ENCODE measurements at places on chromosomes 3 and 15.

DNA sequence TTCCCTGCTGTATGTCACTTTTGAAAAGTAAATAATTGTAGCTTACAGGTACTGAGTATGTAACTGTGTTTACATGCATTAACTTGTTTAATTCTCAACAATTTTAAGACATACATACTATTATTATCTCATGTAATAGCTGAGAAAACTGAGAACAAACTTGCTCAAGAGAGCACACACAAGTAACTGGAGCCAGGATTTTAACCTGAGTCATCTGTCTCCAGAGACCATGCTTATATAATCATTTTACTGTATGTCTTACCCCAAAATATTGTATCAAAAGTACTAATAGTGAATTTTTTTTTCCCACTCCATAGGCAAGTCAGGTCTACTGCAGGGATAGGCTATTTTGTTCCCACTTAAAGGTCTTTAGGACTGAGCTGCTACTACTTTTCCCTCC, 95.4 kb downstream of the FEZF2 start:
- no peak for DNase-seq

GRCh38 chr15:67105065-67105951, 39.9 kb downstream of the SMAD3 start:
- peak; percentile 95 for DNase-seq

DNA sequence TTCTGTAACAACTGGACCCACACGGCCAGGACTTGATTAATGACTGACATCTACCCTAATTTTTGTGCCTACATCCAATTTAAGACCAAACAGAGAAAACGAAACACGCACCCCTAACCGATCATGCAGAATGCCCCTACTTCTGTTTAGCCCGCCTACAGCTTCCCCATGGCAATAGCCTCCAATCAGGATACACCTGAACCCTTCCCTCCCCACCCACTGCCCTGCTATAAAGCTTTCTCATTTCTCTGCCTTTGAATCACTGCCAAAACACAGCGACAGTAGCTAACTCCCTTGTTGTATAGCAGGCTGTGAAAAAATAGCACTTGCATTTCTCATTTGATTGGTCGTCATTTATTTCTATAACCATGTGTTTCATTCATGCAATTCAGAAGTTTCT, 45.2 kb upstream of the DPPA4 start:
- no peak for DNase-seq

DNA sequence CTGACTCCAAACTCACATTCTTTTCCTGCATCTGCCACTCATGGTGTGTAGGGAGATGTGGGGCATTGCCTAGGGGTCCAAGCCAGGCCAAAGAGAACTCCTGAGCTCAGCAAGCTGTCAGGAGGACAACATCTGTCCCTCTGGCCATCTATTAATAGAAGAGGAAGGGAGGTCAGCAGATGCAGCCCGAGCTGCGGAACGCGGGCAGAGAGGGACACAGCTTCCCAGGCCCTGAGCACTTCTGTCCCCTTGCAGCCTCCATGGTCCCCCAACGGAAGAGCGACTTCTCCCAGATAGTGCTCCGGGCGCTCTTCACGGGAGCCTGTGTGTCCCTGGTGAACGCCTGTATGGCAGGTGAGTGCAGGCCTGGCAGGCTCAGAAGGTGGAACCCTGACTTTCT, 37.3 kb upstream of the PDE8A start:
- DNase-seq, result no peak

- no peak for DNase-seq
Observed at GRCh38 chr15:39447881-39448280, 133.0 kb upstream of the THBS1 start.

DNA sequence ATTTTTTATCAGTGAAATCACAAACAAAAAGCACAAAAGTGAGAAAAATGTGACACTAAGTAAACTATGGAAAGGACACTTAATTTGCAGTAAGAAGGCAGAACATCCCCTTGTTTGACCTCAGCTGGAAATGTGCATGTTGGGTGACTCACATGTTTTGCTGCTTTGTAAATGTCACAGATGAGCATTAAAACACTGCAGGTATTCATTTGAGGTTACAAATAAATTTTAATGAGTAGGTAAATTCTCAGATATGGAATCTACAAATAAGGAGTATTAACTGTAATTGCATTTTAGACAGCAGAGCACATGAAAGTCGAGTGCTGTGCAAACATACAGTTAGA, 20.3 kb downstream of the CHMP2B start:
- DNase-seq, result peak; percentile 1

DNA sequence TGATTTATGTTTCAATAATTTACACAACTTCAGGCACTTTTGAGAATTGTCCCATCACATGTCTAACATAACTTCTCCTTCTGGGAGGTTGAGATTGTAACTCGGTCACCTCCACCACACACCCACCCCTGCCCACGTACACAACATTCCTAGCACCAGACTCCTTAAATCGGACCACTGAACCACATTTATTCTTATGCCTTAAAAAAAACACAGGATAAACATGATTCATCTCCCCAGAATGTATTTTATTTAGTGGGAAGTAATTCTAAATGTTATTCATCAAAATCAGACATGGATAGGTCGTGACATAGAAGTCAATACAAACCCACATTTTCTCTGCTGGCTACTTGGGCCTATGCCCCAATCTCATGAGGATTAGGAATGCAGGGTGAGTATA, 3.0 kb downstream of the SNTN start:
- peak; percentile 37 for DNase-seq

GRCh38 chr15:90955624-90956273, 1.1 kb downstream of the RCCD1 start:
- no peak for DNase-seq

DNA sequence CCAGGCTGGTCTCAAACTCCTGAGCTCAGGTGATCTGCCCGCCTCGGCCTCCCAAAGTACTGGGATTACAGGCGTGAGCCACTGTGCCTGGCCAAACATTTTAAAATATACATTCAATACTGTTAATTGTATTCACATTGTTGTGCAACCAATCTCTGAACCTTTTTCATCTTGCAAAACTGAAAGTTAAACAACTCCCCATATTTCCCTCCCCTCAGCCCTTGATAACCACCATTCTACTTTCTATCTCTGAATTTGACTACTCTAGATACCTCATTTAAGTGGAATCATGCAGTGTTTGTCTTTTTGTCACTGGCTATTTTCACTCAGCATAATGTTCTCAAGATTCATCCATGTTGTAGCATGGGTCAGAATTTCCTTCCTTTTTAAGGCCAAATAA, 30.0 kb downstream of the HMCES start:
- no peak for DNase-seq

DNA sequence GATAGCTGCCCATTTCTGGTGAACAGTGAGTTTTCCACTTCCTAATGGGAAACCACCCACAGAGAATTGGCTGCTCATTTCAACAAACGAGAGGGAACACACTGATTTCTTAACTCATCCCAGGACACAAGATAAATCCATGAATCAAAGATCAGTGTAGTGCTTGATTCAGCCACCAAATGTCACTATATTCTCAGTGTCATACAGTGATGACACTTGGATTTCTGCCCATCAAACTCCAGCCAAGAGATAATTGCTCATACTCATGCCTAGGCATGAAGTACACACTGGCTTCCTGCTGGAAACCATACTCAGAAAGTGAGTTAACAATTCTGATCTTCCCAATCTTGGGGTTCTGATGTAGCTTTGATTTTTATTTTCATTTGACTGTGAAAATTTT, 35.4 kb upstream of the GRM7 start:
- no peak for DNase-seq

GRCh38 chr3:125957674-125958510, 11.1 kb upstream of the ROPN1B start:
- no peak for DNase-seq

DNA sequence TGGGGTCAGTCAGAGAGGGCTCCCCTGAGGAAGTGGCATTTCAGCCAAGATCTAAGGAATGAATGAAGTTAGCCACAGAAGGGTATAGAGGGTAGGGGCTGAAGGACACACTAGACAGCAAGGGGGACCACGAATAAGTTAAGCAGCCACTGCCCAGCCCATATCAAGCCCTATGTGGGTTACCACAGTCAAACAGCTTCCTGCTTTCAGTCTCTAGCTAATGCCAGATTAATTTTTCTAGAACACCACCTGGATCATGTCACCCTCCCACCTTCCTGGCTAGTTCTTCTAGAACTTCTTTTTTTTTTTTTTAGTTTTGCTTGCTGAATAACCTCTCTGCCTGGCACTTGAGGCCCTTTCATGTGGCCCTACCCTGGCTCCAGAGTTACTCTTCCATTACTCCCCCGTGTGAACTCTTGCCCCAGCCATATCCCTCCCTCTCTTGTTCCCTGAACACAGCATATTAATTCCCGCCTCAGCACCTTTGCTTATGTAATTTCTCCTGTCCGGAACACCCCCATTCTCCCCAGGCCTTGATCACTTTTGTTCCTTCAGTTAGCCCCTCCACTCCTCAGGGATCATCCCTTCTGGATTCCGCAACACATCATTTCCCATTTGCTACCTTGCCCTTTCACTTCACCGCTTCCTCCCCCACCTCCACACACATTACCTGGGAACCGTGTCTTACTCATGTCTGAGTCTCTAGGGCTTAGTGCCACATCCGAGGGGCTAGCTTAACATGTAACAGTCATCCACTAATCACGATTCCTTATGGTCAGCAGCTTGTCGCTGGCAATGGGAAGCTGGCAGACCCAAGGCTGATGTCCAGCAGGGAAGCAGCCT, 20.6 kb upstream of the BNC1 start:
- DNase-seq, result no peak

DNA sequence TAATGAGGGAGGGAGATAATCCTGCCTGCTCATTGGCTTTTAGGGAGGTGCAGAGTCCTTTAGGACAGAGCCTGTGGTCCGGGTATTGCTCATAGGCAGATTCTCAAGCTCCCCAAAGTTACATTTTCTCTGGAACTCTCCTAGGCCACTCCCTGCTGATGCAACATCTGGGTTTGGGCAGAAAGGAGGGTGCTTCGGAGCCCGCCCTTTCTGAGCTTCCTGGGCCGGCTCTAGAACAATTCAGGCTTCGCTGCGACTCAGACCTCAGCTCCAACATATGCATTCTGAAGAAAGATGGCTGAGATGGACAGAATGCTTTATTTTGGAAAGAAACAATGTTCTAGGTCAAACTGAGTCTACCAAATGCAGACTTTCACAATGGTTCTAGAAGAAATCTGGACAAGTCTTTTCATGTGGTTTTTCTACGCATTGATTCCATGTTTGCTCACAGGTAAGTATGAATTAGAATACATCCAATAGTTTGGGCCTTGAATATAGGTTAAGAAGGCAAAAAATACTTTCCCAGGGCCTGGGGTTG, at the start of gene IL20RB:
IL20RB (plus strand) TSS at position 233 of the 538 bp plus-strand sequence; CDS start at position 364, 131 bp downstream.
- DNase-seq, result peak; percentile 74

- DNase-seq, result no peak
Observed at GRCh38 chr3:67678665-67679064, 24.3 kb upstream of the SUCLG2 start.

DNA sequence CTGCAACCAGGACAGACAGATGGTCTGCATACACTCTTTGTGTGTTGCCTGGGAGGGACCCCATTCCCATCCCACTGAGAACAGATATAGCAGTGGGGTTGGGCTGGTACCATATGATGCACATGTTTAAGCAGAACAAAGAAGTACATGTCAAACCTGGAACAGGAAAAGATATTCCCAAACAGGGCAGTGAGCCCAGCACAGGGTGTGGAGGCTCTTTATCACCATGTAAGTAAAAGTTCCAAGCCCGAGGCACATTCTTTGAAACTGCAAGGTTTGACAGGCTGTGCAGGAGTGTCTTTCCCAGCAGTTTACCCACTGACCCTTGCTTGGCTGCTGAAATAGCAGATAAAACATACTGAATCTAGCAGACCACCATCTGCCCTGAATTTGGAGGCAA, 5.3 kb upstream of the ZNF445 start:
- DNase-seq, result no peak

DNA sequence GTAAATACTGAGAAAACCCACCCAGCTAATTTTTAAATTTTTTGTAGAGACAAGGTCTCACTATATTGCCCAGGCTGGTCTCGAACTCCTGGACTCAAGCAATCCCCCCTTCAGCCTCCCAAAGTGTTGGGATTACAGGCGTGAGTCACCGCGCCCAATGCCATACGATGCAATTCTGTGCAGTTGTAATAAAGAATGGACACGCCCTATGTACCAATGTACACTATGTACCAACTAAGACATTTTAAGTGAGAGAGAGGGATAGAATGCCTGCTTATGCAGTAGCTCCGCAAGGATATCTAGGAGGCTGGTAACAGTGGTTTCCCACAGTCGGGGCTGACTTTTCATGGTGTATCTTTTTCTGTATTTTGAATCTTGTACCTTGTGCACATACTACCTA, 14.6 kb downstream of the ZNF710 start:
- DNase-seq, result no peak

- DNase-seq, result no peak
Observed at GRCh38 chr3:71061581-71061980, 521.9 kb downstream of the FOXP1 start.

DNA sequence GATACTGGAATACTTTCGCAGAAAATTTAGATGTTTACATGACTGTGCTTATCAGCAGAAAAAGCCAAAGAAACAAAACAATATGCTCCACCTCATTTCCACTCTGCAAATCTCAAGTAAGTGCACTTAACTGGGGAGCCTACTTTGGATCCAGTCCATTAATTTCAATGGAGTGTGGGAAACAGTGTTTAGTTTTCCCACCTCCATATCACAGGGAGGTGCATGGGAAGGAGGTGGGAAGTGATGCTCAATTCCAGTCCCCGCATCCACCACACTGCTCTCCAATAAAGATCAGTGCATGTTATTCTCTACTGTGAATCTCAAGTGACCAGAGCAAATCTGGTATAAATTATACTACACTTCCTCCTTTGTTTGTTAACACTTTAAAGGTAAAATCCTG, 2.9 kb downstream of the NEDD4 start:
- no peak for DNase-seq

DNA sequence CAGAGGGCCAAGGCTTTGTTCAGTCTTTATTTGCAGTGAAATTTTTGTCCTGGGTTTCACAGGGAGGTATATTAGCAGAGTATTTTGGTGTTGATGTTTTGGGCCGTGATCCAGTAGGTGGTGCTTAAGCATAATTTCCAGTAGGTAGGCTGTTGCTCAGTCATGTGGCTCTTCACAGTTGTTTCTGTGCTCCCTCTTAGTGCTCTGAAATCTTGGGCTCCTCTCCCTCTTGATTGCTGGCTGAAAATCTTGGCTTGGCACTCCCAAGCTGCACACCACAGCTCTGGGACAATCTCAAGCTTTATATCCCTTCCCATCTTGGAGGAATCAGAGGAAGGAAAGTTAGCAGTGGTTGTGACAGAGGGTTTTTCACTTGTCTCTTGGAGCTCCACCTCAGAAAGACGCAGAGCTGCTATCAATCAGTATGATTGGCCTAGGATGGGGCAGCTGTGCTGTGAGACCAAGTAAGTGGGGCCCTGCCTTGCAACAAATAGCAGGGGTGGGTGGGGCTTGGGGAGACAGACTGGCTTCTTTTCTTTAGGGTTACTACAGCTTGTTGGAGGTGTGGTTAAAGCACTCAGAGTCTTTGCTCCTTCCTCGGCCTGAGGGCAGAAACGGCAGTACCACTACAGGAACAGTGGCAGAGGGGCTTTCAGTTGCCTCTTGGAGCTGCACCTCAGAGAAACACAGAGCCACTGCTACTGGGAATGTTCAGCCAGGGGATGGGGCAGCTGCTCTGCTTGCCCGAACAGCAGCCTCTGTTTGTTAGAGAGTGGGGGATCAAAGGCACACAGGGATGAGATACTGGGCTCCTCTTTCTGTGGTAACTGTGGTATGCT, 627.0 kb downstream of the SI start:
- DNase-seq, result peak; percentile 7

- DNase-seq, result peak; percentile 62
Observed at GRCh38 chr15:70575231-70576226, 187.8 kb downstream of the UACA start.

GRCh38 chr3:189632242-189632641, 1.1 kb downstream of the TP63 start:
- DNase-seq, result no peak

GRCh38 chr15:23569151-23569925, 3.9 kb downstream of the MKRN3 start:
- DNase-seq, result no peak

All from fibroblast of gingiva (primary cell).